Kidney glomerular epithelial cell (primary cell): ENCODE measurements at places on chromosomes 7 and 10.

GRCh38 chr10:132549371-132549770, 11.8 kb downstream of the INPP5A start:
- DNase-seq: no peak

GRCh38 chr7:130476297-130477150, 15.4 kb upstream of the MEST start:
- no peak for DNase-seq

DNA sequence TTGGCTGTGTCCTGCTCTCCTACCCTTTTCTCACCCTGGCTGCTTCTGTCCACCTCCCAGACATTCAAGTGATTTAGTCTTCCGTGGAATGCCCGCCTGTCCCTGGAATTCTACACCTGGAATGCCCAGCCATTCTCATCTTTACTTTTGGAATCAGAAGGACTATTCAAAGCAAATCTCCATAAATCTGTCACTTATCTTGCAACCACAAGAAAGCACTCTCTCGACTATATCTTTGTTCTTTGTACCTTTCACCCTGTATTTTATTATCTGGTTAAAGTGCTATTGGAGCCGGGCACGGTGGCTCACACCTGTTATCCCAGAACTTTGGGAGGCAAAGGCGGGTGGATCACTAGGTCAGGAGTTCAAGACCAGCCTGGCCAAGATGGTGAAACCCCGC, 79.3 kb upstream of the KMT2E start:
- no peak for DNase-seq

GRCh38 chr7:82631998-82632397, 188.4 kb upstream of the CACNA2D1 start:
- DNase-seq: no peak

GRCh38 chr10:65358565-65358964, 1567.3 kb upstream of the LRRTM3 start:
- DNase-seq: peak; percentile 22

- no peak for DNase-seq
These were observed 4.0 kb upstream of the AQP1 start for GRCh38 chr7:30907527-30908267.

DNA sequence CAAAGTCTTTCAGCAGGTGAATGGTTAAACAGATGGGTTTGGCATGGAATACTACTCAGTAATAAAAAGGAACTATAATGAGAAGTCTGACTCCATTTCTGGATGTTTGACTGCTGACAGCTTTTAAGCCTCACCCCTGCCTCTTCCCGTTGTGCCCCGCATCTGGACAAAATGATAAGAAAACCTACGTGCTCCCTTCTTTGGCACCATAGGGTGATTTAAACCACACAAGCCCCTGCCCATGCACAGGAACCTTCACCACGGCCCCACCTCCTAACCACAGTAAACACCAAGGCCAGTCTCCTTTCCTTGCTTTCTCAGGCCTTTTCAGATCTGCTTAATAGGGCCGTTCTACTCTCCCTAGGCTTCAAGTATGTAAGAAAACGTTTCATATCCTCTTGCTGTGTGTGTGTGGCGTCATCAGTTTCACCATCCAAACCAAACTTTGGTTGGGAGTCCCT, 47.1 kb upstream of the UBN2 start:
- DNase-seq: no peak

DNA sequence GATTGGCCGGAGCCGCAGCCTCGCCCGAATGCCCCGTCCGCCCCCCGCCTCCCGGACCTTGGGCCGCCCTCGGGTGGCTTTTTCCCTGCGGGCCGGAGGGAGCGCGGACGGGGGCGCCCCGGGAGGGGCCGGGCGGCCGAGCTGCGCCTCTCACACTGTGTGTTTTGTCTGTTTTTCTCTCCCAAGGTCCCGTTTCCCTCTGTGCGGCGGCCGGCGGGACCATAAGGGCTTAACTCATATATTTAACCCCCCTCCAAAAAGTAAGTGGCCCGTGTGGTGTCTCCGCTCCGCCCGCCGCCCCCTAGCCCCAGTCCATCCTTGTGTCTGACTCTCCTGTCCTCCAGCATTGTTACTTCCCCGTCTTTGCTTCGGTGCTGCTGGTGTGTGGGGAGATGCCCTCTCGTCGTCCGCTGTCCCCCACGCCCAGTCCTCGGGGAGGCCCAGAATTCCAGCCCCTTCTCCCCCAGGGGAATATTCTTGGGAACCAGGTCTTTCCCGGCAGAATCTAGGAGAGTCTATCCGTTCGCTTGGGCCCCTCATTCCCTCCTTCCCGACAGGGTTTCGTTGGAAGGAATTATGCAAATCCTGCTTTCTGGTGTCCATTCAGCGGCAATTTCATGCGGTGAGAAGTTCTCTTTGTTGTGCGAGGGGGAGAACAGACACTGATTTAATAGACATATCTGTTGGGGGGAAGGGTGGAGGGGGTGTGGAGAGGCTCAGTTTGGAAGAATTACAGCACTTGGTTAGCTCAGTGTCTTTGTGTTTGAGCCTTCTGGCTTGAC, 1.3 kb downstream of the LCOR start:
- peak; percentile 15 for DNase-seq

DNA sequence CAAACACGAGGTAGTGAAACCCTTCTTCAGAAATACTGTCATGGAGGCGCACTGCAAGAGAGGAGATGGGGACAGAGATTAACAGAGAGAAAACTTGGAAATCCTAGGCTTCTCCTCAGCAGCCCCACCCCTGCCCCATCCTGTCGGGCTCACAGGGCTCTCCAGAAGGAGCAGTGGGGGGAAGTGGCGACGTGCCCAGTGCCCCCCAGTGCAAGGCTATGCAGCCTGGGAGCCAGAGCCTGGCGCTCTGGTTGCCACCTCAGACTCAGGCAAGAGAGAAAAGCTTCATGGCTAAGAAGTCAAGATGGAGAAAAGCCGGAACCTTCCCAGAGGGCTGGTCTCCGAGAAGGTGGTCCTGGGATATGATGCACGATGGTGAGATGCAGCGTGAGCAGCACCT, 21.2 kb downstream of the CAMK2G start:
- no peak for DNase-seq

DNA sequence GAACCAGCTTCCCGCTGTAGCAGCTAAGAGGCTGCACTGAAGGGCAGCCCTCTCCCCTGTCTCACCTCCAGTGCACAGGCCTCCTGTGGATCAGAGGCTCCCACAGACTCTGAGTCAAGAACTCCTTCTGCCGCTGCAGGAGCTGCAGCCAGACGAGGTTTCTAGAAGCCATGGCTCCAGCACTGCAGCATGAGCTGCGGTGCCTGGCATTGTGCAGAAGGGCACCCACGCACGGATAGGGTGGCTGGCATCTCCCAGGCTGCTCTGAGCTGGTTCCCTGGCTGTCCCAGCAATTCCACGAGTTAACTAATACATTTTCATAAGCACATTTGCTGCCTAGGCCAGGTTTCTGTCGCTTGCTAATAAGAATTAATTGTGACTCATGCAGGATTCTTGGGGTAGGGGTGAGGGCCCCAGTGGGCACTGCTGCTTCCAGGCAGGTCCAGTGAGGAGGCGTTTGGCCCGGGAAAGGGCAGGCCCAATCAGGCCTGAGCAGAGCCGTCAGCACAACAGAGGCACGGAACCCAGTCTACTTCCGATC, 594.2 kb downstream of the DNAJB6 start:
- DNase-seq: no peak

GRCh38 chr10:128522551-128523308, 396.5 kb upstream of the MKI67 start:
- DNase-seq: no peak

DNA sequence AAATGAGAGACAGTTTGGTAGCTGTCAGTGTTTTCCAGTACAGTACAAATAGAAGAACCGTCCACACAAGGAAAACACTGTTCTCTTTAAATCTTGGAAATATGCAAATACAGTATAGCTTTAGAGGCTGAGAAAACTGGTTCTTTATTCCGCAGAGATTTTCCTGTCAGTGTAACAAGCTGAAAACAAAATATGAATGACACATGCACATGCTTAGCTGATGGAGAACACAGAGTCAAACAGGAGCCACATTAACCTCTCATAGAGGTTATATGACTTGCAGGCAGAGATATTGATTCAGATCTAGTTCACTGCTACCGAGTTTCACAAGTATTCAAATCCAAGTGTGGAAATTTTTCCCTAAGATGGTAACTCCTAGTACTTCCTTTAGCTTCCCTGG, 135.2 kb upstream of the C1QL3 start:
- DNase-seq: no peak

- DNase-seq: no peak
These were observed 46.2 kb downstream of the LAMB4 start for GRCh38 chr7:108083980-108084379.

GRCh38 chr7:38563741-38564140, 67.4 kb downstream of the AMPH start:
- no peak for DNase-seq

- no peak for DNase-seq
These were observed 71.1 kb downstream of the CFAP58 start for GRCh38 chr10:104424719-104425118.

- peak; percentile 44 for DNase-seq
These were observed 41.5 kb upstream of the ZNF32 start for GRCh38 chr10:43689955-43690771.

DNA sequence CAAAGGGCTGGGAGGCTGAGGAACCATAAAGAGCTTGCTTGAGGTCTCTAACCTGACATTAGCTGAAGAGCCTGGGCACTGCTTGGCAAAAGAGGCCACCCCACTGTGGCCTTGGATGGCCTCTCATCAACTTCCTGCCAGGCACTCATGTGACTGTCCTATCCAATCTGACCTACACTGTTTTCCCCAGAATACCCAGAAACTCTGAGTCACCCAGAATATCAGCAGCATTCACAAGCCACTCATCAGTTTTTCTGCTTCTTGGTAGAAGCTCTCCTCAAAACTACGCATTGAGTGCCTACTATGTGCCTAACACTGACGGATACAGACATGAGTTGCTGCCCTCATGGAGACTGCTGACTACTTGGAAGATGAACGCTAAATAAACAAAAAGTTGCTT, 4.1 kb upstream of the NT5C2 start:
- peak; percentile 32 for DNase-seq

GRCh38 chr10:86436963-86437362, 70.4 kb upstream of the GRID1 start:
- no peak for DNase-seq

DNA sequence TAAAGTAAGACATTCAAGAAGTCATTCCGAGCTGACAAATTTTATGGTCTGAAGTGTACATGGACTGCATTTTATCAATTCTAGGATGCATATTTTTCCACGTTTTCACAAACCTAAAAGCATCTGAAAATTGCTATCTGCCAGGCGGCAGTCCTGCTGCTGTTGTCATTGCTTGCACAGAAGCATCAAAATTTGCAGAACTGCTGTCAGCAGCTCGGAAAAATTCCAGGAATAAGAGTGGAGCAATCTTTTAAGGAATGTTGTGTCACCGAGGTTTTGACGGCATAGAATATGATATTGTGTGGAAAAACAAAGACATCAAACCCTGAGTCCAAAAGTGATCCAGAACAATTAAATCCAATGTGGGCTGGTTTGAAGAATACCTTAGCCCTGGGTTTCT, 61.4 kb downstream of the CHCHD3 start:
- no peak for DNase-seq

DNA sequence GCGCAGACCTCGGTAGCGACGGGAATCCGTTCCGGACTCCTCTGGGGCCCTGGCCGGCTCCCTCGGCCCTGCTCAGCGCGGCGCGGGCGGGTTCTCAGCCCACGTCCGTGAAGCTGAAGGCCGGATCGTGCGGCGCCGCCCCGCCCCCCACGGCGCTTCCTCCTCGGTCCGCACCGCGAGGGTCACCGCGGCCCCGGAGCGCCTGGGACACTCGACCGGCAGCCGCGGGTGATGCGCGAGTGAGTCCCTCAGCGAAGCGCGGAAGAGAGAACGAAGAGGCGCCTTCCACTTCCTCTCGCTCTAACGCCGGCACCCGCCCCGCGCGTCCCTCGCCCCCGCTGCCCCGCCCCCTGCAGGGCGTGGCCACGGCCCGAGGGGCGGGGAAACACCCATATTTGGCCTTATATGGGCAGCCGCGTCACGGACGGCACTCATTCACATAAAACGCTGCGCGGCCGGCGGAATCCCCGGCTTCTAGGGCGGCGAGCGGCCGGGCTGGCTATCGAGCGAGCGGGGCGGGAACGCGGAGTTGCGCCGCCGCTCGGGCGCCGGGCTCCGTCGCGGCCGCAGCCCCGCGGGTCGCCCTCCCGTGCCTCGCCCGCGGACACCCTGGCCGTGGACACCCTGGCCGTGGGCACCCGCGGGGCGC, at the start of gene DUSP5:
Gene DUSP5 (plus strand): TSS at position 470 of the 649 bp plus-strand sequence. CDS start 215 bp downstream, outside the sequence.
- peak; percentile 91 for DNase-seq
